ENCODE measurements at places on chromosomes 5 and 9. TPM values are rescaled to one million over a fixed set of nuclear protein-coding genes. Genes with fewer than 3 reads are reported as not detected.
A peak's percentile ranks its signal among the peaks of the same experiment; 100 is the strongest.

- peaks cover 6% of the 10 kb centered on the region for H3K36me3 ChIP-seq
- H3K27ac ChIP-seq = no peak overlapping the region
- H3K4me3 ChIP-seq = no peak overlapping the region
- H3K4me1 ChIP-seq = peaks cover 30% of the 10 kb centered on the region
These were observed 172.1 kb downstream of the PPP2R2B start for GRCh38 chr5:146706321-146706972.

LRRC70 gene
- 1.1 TPM for total RNA-seq

DNA sequence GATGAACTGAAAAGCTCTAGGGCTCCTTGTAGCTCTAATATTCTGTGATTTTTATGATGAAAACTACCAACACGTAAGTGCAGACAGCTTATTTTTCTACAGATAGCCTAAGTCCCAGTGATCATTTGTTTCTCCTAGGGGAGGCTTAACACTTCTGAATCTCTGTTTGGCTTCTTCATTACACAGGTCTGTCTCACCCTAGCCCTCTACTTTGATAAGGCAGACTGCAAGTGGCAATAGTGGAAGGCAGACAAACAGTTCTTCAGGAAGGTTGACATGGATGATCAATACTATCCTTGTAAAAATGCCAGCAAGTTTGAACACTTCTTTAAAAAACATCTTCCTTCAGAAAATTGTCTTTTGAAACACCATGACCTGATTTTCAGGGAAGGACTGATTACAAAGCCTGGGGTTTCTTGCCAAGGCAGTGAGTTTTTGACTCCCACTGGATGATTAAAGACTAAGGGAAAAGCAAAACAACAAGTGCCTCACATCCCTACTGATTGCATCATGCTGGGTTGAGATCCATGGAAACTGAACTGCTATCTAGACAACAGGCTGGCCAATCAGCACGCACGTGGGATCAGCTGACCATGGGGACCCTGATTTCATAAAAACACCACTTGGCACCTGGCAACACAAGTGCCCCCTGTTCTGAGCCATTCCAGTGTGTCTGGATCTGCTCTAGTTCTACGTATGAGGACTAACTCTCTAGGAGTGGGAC lies 212.2 kb downstream of the SMARCA2 start:
- no peaks in the 10 kb centered on the region for H3K36me3 ChIP-seq
- no peak overlapping the region for H3K4me3 ChIP-seq
- H3K27ac ChIP-seq = no peak overlapping the region
- no peak for DNase-seq
- no peaks in the 10 kb centered on the region for H3K27me3 ChIP-seq
- peaks cover 29% of the 10 kb centered on the region for H3K4me1 ChIP-seq

- H3K27me3 ChIP-seq = no peaks in the 10 kb centered on the region
- H3K36me3 ChIP-seq = peaks cover 27% of the 10 kb centered on the region
- DNase-seq = no peak
- H3K27ac ChIP-seq = no peak overlapping the region
- H3K4me1 ChIP-seq = peaks cover 6% of the 10 kb centered on the region
These were observed 30.0 kb downstream of the ZCCHC7 start for GRCh38 chr9:37150415-37150814.

TAF1L gene
- not detected for total RNA-seq

MSX2 gene
- 69.7 TPM for total RNA-seq

IFNE gene
- total RNA-seq = 0.19 TPM

GRCh38 chr9:124257844-124258606 lies at the start of gene NEK6:
Gene NEK6, plus strand, starts transcription at chr9:124257949. Its CDS starts 44,016 bp downstream, at chr9:124301965.
- H3K4me1 ChIP-seq = peaks cover 41% of the 10 kb centered on the region
- H3K4me3 ChIP-seq = peak within 1 kb of the TSS; percentile 97
- peak within 1 kb of the TSS; percentile 87 for H3K27ac ChIP-seq
- H3K36me3 ChIP-seq = no peaks in the 10 kb centered on the region
- no peak for DNase-seq
- peaks cover 35% of the 10 kb centered on the region for H3K27me3 ChIP-seq

DNA sequence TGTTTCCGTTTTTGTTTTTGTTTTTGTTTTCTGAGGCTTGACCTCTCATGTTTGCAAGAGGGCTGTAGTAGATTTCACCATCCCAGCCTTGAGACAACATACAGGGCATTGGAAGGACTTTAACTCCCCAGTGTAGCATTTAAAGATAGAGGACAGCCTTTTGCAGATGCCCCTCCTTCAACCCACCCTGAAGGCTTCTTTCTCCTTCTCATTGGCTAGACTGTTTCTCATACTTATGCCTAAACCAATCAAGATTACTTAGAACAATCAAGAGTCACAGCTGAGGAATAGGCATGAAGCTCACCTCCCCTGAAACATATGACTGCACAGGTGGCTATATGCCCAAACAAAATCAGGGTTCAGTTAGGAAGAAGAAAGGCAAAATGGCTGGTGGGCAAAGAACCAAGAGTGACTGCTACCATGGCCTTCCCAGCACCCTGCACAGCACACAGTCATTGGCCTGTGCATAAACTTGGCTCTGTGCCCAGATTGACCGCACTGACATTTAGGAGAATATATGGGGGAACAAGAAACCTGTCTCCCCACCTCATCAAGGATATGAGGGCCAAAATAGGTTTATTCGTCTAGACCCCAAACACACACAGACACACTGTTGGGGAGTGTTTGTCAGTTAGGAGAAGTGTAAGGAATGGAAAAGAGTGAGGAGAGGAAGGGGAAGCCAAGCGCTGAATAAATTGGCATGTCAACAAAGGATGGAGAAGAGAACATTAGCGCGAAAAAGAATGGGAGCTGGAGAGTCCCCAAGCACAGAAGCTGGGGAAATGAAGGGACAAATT lies 137.3 kb upstream of the RANBP3L start:
- no peak for DNase-seq
- H3K4me1 ChIP-seq = peaks cover 42% of the 10 kb centered on the region
- no peak overlapping the region for H3K4me3 ChIP-seq
- peaks cover 4% of the 10 kb centered on the region for H3K27me3 ChIP-seq
- peaks cover 6% of the 10 kb centered on the region for H3K36me3 ChIP-seq

GRCh38 chr9:7313389-7313788 lies 486.2 kb downstream of the DMAC1 start:
- peaks cover 14% of the 10 kb centered on the region for H3K4me1 ChIP-seq
- H3K4me3 ChIP-seq = no peak overlapping the region
- H3K36me3 ChIP-seq = peaks cover 14% of the 10 kb centered on the region
- no peak for DNase-seq
- H3K27ac ChIP-seq = no peak overlapping the region

RASGEF1C gene
- total RNA-seq = 0.36 TPM

DNA sequence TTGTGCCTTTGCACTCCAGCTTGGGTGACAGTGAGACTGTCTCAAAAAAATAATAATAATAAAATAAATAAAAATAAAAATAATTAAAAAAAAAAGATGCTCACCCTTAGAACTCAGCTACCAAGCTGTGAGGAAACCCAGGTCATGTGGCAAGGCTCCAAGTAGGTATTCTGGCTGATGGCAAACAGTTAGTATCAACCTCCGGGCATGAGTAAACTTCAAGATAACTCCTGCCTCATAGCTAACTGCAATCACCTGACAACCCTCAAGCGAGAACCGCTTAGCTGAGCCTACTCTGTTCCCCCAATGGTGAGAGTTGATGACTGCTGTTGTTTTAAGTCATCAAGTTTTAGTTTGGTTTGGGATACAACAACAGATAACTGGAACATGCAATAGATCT lies 6.1 kb upstream of the SLC44A1 start:
- no peak overlapping the region for H3K27ac ChIP-seq
- H3K4me3 ChIP-seq = no peak overlapping the region
- peaks cover 20% of the 10 kb centered on the region for H3K4me1 ChIP-seq
- H3K27me3 ChIP-seq = peaks cover 9% of the 10 kb centered on the region
- no peak for DNase-seq
- no peaks in the 10 kb centered on the region for H3K36me3 ChIP-seq

- peaks cover 5% of the 10 kb centered on the region for H3K36me3 ChIP-seq
- H3K27ac ChIP-seq = no peak overlapping the region
- DNase-seq = no peak
- H3K27me3 ChIP-seq = peaks cover 9% of the 10 kb centered on the region
These were observed 27.6 kb downstream of the ADAMTS2 start for GRCh38 chr5:179317411-179318220.

CACNA1B gene
- total RNA-seq = 2.4 TPM

DNA sequence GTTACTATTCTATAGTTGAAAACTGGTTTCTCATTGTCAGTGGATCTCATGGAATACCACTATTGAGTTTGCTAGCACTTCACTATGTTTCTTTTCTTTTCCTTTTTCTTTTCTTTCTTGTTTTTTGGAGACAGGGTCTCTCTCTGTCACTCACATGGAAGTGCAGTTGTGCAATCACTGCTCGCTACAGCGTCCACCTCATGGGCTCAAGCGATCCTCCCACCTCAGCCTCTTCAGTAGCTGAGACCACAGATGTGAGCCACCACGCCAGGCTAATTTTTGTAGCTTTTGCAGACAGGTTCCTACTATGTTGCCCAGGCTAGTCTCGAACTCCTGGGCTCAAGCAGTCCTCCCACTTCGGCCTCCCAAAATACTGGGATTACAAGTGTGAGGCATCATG lies 42.7 kb upstream of the VCAN start:
- H3K27me3 ChIP-seq = no peaks in the 10 kb centered on the region
- H3K4me1 ChIP-seq = no peaks in the 10 kb centered on the region
- peaks cover 3% of the 10 kb centered on the region for H3K36me3 ChIP-seq
- no peak for DNase-seq
- no peak overlapping the region for H3K4me3 ChIP-seq
- no peak overlapping the region for H3K27ac ChIP-seq

DNA sequence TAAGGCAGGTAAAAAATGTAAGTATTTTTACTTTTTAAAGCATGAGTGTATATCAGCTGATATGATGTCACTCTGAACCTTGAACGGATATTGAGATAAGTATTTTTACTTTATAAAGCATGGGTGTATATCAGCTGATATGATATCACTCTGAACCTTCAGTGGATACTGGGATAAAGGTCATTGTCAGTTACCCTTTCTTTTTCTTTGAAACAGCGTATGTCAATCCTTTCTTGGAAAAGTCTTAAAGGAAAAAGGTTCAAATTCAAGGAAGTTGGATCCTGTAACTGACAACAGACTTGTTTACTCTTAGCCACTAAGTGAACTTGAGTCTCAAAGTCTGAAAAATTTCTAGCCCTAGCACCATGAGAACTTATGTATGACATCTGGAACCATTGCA lies 61.7 kb upstream of the IFNK start:
- no peak for DNase-seq
- peaks cover 10% of the 10 kb centered on the region for H3K36me3 ChIP-seq
- no peak overlapping the region for H3K27ac ChIP-seq
- H3K4me3 ChIP-seq = no peak overlapping the region
- H3K27me3 ChIP-seq = no peaks in the 10 kb centered on the region

DNA sequence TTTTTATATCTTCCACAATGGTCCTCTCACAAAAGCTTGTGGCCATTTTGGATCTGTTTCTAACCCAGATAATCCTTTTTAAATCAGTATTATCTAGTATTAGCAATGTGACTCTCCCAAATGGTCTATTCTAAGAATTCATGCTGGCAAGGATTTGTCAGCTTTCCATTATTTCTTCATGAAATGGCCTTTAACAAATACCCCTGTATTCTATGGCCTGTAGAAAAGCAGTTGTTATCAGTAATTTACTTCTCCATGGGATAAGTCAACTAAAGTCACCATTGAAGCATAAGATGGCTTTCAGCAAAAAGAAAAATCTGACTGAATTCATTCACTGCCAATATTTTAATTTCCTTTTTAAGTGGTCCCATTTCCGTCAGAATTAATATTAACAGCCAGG lies 346.4 kb upstream of the FAM174A start:
- H3K27me3 ChIP-seq = peaks cover 10% of the 10 kb centered on the region
- H3K36me3 ChIP-seq = no peaks in the 10 kb centered on the region
- DNase-seq = no peak
- no peak overlapping the region for H3K4me3 ChIP-seq
- no peak overlapping the region for H3K27ac ChIP-seq

All from type B pancreatic cell (in vitro differentiated cells).